ENCODE measurements at places on chromosomes 12 and 14. TPM values are rescaled to one million over a fixed set of nuclear protein-coding genes. Genes with fewer than 3 reads are reported as not detected.

The TNFRSF1A gene
- 59.8 TPM for polyA plus RNA-seq

DNA sequence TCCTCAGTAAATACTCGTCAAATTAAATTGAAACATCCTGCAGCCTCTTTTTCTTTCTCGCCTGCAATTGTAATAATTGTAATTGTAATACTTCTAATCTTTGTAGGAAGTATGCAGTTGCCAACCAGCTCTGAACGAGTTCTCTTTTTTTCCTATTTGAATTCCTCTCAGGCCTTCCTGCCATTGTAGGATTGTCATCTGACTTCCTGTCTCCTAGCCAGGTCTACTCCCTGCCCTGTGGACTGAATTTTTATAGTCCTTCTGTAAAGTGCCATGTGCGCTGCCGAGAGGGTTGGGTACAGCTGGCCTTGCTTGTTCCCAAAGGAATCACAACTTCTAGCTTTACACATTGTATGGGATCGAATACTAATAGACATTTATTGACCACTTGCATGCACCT lies 183.3 kb downstream of the SSPN start:
- peaks cover 13% of the 10 kb centered on the region for H3K4me1 ChIP-seq
- no peaks in the 10 kb centered on the region for H3K36me3 ChIP-seq

The FBXO21 gene
- polyA plus RNA-seq = 101 TPM

The MFAP5 gene
- polyA plus RNA-seq = 41.1 TPM

DNA sequence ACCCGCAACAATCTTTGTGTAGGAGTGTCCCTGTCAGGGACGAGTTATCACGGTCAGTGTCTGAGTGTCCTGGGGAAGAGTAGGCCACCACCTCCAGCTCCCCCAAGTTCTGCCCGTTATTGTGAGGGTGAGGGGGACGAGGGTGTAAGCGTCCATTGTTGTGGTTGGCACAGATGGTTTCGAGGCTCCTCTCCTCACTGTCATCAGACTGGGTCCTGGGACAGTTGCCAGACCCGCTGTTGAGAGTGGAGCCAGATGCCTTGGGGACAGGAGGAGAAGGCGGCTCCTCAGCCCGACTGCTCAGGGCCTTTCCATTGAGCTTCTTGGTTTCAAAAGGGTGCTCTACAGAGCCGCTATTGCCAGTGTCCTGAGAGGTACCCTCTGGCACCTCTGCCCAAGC lies 74.9 kb upstream of the ACTN1 start:
- H3K36me3 ChIP-seq = no peaks in the 10 kb centered on the region
- no peaks in the 10 kb centered on the region for H3K27me3 ChIP-seq
- no peak overlapping the region for H3K27ac ChIP-seq
- no peak overlapping the region for H3K4me3 ChIP-seq
- peaks cover 22% of the 10 kb centered on the region for H3K4me1 ChIP-seq
- no peak for DNase-seq

DNA sequence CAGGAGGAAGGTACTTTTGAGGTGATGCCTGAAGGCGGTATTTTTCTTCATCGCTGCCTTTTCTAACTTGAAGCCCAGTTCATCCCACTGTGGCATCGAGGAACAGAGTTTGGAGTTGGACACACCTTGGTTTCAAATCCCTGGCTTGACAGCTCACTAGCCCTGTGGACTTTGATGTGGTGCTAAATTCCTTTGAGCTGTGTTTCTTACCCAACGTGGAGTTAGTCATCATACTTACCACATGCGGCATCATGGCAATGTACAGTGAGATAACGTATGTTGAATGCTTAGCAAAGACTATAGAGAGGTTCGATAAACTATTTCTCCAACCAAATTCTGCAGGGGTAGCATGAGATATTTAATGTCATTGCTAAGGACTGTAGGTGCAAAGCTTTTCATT lies 3.4 kb downstream of the PLEKHG3 start:
- H3K4me1 ChIP-seq = peaks cover 35% of the 10 kb centered on the region
- no peaks in the 10 kb centered on the region for H3K36me3 ChIP-seq

The TESPA1 gene
- 1.7 TPM for polyA plus RNA-seq

- H3K4me1 ChIP-seq = no peaks in the 10 kb centered on the region
- H3K36me3 ChIP-seq = no peaks in the 10 kb centered on the region
- no peak overlapping the region for H3K27ac ChIP-seq
- no peak for DNase-seq
Measured at GRCh38 chr12:82877963-82878362, 191.3 kb downstream of the TMTC2 start.

GRCh38 chr12:107007411-107007810 lies 20.5 kb upstream of the MTERF2 start:
- H3K27me3 ChIP-seq = no peaks in the 10 kb centered on the region
- no peak overlapping the region for H3K27ac ChIP-seq
- no peak for DNase-seq
- no peak overlapping the region for H3K4me3 ChIP-seq
- H3K4me1 ChIP-seq = no peaks in the 10 kb centered on the region
- H3K36me3 ChIP-seq = no peaks in the 10 kb centered on the region

The RNASE7 gene
- 0.24 TPM for polyA plus RNA-seq

DNA sequence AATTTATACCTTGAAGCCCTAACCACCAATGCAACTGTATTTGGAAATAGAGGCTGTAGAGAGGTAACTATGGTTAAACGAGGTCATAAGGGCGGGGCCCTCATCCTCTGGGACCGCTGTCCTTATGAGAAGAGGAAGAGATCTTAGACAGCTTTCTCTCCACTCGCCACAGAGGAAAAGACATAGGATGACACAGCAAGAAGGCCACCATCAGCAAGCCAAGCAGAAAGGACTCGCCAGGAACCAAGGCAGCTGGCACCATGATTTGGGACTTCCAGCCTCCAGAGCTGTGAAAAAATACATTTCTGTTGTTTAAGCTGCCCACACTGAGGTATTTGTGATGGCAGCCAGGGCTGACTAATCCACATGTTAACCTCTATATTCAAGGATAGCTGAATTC lies 30.4 kb upstream of the BCAT1 start:
- no peaks in the 10 kb centered on the region for H3K27me3 ChIP-seq
- H3K4me3 ChIP-seq = no peak overlapping the region
- no peaks in the 10 kb centered on the region for H3K4me1 ChIP-seq
- no peaks in the 10 kb centered on the region for H3K36me3 ChIP-seq
- DNase-seq = no peak

The ZNF641 gene
- 27.2 TPM for polyA plus RNA-seq

DNA sequence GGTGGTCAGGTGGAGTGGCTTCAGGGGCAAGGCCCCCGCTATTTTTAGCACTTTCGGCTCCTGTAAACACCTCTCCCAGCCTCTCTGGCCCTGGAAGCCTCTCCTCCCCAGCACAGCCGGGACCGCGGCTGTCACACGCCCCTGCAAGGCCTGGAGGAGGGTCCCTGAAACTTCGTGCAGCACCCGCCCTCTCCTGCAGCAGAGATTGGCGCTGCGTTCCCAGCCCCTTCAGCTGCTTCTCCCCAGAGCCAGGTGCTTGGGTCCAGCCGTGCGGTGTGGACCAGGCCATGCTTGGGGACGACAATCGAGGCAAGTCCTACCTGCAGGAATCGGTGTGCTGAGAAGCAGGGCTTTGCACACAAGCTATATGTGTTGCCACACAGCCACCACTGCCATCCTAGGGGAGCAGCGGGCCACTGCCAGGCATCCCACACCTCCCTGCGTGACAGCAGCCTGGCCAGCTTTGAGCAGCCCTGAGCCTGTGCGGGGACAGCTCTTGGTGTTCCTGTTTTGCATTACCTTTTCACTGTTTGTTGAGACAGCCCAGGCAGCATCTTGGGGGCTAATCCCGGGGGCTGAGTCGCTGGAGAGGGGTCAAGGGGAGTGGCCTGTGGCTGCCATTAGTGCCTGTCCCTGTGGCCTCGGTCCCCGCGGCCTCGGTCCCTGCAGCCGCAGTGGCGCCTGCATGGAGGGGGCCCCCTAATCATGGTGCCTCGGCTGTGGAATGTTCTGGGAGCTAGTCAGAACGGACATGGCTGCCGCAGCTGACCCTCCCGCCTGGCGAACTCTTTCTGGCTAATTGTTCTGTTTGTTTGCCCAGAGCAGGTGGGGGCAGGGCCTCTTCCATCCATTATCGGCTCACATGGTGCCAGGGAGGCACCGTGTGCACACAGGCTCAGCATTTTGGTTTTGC lies 27.6 kb upstream of the TRAF3 start:
- no peaks in the 10 kb centered on the region for H3K36me3 ChIP-seq
- no peaks in the 10 kb centered on the region for H3K27me3 ChIP-seq
- H3K4me3 ChIP-seq = no peak overlapping the region
- H3K27ac ChIP-seq = no peak overlapping the region
- no peak for DNase-seq
- H3K4me1 ChIP-seq = no peaks in the 10 kb centered on the region

The EPYC gene
- polyA plus RNA-seq = 1.6 TPM

- H3K27me3 ChIP-seq = no peaks in the 10 kb centered on the region
- peak; percentile 47 for DNase-seq
- no peaks in the 10 kb centered on the region for H3K36me3 ChIP-seq
- no peak overlapping the region for H3K27ac ChIP-seq
- no peaks in the 10 kb centered on the region for H3K4me1 ChIP-seq
Measured at GRCh38 chr12:7989827-7990491, 42.6 kb upstream of the FOXJ2 start.

DNA sequence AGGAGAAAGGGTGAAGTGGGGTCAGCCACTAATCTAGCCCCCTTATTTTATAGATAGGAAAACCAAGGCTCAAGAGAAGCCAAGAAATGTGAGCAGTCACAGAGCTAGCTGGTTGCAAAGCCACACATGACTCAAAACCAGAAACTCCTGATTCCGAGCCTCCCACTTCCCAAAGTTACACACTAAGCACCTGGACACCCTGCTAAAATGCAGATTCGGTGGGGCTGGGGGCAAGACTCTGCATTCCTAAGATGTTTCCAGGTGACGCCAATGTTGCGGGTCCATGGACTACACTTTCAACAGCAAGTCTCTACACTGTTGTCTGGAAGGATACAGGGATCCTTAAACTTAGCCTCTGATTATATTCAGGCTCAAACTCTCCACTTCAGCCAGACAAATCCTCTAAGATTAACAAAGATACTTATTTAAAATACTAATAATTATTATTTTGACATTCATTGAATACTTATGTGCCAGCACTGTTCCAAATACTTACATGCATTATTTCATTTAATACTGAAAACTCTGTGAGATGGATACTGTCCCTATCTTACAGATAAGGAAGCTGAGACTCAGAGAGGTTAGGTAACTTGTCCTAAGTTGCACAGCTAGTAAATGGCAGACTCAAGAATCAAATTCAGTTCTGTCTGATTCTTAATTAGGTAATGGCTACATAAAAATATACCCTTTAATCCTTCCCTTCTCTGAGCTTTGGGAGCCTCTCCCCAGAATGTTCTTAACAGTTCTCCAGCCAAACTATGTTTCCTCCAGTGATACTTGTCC lies 81.4 kb downstream of the CRACR2A start:
- no peak for DNase-seq
- H3K4me3 ChIP-seq = no peak overlapping the region
- H3K36me3 ChIP-seq = no peaks in the 10 kb centered on the region
- H3K4me1 ChIP-seq = no peaks in the 10 kb centered on the region

All from testis (tissue), 5 donors.